Left colon (tissue), 2 donors: ENCODE measurements at places on chromosomes 7 and 10.

DNA sequence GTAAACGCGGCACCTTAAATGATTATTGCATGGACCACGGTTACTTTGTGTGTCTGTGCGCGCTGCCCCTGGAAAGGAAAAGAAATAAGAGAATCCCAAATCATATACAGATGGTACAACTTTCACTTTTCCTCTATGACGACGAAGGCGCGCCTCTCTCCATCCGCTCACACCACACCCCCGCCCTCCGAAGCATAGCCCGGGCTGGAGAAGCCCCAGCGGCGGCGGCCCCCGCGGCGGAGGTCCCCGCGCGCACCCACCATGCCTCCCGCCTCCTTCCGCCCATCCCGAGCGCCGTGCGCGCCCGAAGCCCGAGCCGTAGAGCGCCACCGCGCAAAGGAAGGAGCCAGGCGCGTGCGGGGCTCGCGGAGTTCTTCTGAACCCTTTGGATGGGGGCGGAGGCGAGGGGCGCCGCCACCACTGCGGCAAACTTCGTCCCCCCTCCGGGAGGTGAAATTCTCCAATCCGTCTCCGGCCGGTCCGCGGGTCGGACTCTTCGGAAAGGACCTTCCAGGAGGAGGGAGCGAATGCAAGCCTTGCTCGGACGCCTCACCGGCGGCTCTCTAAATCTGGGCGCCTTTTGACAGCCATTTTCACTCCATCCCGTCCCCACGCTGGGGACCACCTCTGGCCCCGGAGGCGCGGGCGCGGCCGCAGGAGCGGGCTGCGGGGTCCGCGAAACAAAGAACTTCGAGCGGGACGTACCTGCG lies 588 bp downstream of the GLI3 start:
- DNase-seq = peak; percentile 33

- no peak for DNase-seq
Measured at GRCh38 chr7:143385891-143386781, 5.0 kb downstream of the ZYX start.

- DNase-seq = no peak
Measured at GRCh38 chr10:69741671-69742355, 59.9 kb upstream of the COL13A1 start.

- DNase-seq = no peak
Measured at GRCh38 chr7:153530441-153530840, 521.8 kb upstream of the DPP6 start.

DNA sequence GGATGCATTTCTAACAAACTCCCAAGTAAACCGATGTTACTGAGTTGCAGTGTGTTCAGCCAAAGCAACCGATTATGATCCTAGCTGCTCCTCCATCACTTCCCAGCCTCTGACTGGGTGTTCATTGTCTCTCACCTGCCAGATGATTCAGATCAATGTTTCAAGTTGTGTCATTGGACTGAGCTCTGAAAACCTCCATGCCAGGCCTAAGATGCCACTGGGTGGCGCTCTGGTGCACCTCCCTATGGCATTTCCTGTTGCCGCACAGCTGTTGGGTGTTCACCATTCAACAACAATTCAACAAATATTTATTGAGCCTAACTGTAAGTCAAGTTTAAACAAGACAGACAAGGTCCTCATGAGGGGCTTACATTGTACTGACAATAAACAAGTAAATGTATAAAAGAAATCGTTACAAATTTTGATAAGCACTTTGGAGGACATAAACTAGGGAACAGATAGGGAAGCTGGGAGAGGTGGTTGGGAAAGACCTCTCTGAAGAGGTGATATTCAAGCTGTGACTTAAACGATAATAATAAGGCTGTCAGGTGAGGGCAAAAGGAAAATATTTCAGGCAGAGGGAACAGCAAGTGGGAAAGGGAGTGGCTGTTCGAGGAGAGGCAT lies 22.8 kb downstream of the RGR start:
- DNase-seq = peak; percentile 61

DNA sequence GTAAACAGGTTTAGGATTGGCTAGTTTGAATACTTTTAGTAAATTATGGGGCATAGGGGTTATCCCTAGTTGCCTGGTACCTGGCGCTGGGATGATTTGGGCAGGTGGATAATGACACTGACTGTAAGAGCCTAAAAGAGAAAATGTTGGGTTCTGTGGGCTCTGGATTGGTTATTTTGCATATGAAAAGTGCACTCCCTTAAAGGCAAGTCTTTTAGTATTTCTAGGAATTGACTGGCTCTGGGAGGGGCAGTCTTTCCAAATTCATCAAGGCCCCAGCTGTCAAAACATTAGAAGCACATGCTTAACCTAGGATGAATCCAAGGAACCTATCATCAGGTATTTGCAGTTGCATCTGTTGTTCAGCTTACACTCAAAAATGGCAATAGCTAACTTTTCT lies 454.6 kb upstream of the SORCS1 start:
- DNase-seq = no peak

DNA sequence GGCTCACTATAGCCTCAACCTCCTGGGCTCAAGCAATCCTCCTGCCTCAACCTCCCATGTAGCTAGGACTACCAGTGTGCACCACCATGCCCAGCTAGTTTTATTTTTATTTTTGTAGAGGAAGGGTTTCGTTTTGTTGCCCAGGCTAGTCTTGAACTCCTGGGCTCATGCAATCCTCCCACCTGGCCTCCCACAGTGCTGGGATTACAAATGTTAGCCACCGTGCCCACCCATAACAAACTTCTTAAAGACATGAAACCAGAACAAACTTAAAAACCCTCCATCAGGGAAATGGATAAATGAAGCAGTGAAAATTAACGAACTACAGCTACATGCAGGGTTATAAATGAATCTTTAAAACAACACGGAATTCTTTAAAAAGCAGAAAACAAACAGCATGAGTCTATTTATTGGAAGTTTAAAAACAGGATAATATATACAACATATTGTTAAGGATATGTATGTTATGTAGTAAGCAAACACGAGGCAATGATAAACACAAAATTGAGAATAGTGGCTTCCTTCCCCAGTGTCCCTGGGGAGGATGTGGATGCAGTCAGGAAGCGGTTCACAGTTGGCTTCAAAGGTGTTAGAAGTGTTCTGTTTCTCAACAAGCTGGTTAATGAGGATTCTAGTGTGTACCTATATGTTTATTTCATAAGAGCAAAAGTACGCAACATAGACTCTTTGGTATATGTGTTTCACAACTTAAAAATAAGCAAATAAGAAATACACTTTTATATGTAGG lies 128.2 kb upstream of the IMMP2L start:
- DNase-seq = no peak

DNA sequence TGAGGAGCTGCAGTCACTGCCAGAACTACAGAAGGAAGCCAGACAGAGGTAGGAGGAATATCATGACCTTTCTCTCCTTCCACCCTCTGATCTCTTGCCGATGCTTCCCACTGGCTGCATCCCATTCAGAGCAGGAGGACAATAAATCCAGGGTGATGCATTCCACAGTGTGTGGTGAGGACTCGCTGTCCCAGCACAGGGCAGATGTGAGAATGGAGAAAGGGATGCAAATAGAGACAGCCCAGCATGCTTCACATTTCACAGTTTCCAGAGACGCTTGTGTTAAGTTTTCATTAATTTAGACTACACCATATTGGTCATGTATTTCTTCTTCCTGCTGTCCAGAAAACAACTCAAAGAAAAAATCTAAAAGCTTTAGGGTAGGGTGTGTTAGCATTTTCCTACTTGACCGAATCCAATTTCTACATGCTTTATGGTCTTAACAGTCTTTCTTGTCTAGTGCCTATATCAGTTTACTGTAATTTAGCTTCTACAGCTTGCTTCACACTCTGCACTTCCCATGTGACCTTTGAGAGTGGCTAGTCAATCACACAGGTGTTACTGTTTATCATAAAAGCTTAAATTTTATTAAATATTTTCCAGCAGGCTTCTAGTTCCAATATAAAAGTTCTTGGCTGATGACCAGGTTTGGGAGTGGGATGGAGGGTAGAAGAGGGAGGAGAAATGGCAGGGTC lies 155.6 kb downstream of the RAPGEF5 start:
- DNase-seq = no peak

DNA sequence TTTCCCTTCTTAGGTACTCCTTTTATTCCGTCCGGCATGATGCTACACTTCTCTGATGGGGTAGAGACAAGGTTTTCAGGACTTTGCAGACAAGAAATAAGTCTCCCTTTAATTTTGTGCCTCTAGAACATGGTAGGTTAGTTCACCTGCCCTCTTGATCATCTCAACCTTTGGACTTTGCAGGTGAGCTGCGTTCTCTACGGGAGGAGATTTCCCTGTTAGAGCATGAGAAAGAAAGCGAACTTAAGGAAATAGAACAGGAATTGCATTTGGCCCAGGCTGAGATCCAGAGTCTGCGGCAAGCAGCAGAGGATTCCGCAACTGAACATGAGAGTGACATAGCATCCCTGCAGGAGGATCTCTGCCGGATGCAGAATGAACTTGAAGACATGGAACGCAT lies 9.2 kb downstream of the CCDC136 start:
- DNase-seq = peak; percentile 14

DNA sequence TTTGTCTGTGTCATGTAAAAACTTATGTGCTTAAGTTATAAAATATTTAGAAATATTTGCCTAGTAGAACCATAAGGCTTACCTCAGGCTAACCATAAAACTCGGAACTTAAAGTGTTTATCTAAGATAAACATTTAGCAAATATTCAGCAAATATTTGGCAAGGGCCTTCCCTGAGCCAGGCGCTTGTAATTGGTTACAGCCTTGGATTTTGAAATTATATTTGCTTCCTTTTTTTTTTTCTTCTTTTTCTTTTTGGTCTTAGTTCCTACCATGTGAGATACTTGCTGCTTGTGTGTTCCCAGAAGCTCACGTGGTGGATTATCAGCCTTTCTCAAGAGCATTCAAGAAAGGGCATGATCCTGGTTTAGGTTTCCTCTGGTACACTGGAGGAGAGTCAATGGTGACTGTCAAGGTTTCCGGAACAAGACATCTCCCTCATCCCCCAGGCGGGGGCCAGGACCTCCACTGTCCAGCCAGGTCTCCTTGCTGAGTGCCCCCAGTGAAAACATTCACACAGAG lies 5.2 kb upstream of the BRI3 start:
- no peak for DNase-seq

GRCh38 chr7:40674316-40674715 lies 539.5 kb downstream of the SUGCT start:
- no peak for DNase-seq

DNA sequence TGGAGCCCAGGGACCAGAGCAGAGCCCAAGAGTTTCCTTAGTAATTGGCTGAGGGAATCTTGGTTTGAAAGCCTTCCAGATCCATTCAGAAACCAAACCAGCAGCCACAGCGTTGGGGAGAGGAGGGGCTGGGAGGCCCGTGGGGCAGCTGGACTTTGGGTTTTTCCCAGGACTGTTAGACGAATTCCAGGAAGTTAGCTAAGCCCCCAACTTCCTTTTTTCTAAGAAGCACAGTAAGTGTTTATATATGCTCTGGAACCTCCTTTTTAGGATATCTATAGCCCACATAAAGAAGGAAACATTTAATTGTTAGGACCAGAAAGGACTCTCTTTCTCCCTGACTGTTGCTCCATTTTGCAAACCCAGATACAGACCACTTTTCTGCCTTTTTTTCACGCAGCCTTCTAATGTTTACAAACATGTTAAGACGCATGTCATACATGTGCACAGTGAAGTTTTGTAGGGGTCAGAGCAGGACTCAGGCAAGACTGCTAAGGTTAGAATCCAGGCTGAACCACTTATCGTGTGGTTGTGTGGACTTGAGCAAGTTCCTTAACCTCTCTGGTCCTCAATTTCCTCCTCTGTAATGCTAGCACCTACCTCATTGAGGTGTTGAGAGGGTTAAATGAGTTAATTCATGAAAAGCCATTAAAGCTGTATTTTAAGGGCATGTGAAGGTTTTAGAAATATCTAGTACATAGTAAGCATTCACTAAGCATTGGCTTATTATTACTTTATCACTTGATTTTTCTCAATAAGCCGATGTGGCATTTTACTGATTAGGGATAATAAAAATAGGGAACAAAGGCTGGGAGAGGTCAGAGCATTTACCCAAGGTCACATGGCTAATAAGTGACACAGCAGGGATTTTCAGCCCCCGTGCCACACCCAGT lies 42.4 kb downstream of the TBATA start:
- DNase-seq = no peak

DNA sequence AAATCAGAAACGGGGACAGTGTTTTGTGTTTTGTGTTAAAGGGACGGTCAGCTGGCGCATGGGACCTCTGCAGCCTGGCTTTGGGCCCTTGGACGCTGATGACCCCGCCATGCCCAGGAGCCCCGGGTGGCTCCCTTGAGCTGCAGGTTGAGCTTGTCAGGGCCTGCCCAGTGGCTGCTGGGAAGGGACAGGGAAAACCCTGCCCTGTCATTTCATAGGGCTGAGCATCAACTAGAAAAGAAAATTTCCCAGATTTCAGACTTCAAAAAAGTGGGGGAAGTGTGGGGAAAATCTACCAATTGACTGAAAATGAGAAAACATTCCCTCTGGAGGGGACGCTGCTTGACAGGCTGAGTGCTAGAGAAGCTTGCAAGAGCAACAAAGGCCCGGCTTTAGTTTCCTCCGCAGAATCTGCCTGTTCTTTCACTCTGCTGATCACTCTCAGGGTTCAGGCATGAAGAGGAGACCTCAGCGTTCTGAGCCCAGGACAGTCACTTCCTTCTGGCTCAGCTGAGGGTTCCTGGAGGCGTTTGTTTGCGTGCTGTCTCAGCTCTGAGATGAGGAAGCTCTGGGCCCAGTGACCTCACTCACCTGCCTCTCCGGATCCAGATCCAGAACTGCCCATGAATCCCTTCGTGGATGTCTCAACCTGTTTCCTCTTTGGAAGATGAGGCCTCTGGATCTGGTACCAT lies 18.6 kb upstream of the DNAJB6 start:
- DNase-seq = peak; percentile 32
